ENCODE measurements at places on chromosomes 1 and 21.

DNA sequence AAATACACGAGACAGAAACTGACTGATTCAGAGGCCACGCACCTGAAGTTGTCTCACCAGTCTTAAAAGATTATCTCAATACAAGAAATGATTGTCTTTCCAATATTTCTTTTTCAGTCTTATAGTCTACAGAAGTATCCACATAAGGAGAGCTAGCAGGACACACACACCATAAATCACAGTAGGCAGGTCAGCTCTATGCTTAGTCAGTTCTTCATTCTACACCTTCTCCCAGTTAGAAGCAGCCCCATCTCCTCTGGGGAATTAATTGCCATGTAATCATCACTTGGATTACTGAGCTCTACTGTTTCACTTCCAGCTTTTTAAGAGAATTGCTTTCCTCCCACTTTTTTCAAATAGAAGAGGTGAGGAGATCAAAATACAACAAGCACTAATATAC, 59.6 kb downstream of the SMYD3 start:
- DNase-seq = no peak

- DNase-seq = no peak
These were observed 1.5 kb downstream of the RALGPS2 start for GRCh38 chr1:178726545-178726944.

GRCh38 chr1:168755800-168756418, 26.9 kb upstream of the DPT start:
- DNase-seq = no peak

GRCh38 chr1:156912861-156913808, 7.3 kb upstream of the LRRC71 start:
- DNase-seq = no peak

DNA sequence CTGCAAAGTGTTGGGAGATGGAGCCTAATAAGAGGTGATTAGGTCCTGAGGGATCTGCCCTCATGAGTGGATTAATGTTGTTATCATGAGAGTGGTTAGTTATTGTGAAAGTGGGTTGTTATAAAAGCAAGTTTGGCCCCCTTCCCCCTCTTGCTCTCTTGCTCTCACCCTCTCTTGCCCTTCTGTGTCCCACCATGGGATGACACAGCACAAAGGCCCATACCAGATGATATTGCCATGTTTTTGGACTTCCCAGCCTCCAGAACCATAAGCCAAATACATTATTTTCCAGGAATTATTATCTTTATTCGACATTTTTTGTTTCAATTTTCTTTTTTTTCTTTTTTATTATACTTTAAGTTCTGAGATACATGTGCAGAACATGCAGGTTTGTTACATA, 41.4 kb upstream of the IGSF5 start:
- no peak for DNase-seq

DNA sequence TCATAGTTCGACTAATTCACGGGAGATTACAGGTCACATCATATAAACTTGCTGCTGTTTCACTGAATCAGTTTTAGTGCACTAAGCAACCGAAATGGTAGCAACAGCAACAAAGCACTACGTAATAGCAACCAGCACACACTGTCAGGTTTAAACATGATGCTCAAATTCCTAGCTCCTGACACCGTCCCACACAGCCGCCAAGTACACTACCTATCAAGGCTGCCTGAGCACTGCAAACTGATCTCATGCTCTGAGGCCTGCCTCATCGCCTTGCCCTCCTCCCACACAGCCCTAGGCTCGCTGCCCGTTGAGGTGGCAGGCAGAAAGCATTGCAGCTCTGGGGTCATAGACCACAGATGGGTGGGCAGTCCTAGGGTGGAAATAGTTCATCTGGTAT, 12.4 kb downstream of the LAMC2 start:
- no peak for DNase-seq

DNA sequence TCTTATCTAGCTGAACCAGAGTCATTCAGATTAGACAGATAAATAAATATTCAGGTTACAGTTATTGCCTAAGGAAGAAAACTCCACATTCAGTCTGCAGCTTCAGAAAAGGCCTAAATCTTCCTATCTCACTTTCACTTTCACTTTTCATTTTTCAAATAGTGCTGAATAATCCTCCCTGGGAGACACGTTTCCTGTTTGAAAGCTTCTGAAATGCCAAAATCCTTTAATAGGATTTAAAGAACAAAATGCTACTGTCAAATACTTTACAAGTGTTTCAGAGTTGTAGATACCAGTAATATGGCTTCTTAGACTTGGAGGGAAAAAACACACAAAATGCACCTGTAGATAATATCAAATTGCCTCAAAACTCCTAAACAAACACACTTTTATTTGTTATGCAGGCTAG, 3.9 kb downstream of the PSMB2 start:
- no peak for DNase-seq

- DNase-seq = no peak
These were observed 19.6 kb upstream of the AGPAT3 start for GRCh38 chr21:43845386-43845785.

GRCh38 chr1:178962853-178963711, 62.6 kb upstream of the FAM20B start:
- no peak for DNase-seq

GRCh38 chr1:147822292-147822691, 61.9 kb upstream of the GJA5 start:
- no peak for DNase-seq

DNA sequence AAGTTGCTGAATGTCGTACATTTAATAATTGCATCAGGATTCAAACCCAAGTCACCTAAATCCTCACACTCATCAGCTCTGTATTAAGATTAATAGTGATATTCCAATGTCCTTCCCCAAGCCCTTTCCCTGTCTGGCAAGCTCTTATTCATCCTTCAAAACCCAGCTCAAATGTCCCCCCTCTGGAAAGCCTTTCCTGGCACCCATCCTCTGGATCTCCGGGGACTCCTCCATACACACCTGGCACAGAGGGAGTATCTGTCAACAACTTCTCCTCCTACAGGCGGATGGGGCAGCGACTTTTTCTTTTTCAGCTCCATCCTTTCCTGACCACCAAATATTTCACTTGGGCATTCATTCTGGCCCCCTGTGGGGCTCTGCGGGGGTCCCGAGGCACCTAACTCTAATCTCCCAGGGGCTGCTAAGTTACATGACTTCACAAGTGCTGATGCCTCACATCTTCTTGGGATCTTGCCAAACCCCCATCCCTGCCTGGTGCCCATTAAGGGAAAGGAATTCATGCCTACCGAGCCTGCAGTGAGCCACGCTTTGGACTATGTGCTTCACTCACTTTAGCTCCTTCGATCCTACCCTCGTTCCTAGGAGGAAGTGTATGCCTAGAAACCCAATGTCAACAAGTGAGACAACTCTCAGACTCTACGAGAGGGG, 15.2 kb downstream of the TINAGL1 start:
- no peak for DNase-seq

DNA sequence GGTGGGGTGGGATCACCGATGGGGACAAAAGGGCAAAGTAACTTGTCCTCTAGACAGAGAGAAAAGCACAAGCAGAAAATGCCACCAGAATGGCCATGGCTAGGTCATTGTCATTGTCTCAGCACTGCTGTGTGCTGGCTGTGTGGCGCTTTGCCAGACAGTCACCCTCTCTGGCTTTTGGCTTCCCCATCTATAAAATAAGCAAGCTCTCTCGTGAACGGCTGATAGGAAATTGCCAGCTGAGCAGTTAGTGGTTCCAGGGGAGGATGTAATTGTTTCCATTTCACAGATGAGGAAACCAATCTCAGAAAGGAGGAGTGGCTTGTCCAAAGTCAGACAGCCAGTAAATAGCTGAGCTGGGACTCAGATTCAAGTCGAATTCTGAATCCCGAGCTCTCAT, 32.5 kb downstream of the PADI2 start:
- no peak for DNase-seq
